ENCODE measurements at places on chromosomes 11 and 22.
A peak's percentile ranks its signal among the peaks of the same experiment; 100 is the strongest.

DNA sequence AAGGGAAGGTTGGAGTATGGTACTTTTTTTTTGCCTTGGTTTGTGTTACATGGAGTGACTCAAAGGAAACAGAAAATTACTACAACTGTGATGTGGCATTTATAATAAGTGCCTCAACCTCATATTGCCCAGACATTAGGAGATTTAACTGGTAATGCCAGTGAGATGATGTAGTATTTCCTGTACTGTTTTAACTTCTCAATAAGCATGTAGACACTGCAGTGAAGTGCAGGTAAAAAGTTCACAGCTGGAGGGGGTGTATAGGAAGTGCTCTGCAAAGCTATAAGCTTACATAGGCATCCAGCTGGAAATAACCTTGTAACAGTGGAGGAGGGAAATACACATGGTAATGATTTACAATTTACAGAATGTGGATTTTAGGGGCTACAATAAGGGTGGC, 138.2 kb upstream of the MTMR2 start:
- no peak for DNase-seq

DNA sequence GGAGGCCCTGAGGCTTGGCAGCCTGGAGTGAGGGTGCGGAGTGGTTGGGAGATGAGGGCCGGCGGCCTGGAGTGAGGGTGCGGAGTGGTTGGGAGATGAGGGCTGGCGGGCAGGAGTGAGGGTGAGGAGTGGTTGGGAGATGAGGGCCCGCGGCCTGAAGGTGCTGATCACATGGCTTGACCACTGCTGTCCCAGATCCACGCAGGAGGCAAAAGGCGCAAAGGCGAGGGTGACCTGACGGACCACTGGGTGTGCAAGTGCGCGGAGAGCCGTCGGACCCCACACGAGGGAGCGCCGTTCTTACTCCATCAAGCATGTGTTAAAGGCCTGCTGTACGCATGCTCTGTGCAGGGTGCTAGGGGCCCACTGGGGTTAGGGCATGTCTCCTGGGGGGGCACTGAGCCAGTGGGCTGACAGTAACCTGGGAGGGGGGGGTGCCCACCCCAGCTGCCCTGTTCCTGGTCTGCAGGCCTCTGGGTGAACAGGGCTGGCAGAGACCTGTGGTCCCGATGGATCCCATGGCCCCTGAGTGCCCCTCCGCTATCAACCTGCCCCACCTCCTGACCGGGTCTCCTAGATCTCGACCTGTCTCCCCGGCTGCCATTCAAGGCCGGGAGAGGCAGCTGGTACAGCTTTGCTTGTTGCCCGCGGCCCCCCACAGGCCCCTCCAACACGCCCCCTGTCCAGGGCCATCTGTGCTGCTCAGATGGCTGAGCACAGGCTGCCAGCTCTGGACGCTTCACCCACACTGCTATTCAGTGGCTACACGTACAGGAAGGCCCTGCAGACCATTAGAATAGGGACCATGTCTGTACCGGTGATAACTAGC, 21.1 kb downstream of the MRGPRD start:
- DNase-seq: no peak

GRCh38 chr11:110249766-110250165, 46.6 kb downstream of the RDX start:
- no peak for DNase-seq

DNA sequence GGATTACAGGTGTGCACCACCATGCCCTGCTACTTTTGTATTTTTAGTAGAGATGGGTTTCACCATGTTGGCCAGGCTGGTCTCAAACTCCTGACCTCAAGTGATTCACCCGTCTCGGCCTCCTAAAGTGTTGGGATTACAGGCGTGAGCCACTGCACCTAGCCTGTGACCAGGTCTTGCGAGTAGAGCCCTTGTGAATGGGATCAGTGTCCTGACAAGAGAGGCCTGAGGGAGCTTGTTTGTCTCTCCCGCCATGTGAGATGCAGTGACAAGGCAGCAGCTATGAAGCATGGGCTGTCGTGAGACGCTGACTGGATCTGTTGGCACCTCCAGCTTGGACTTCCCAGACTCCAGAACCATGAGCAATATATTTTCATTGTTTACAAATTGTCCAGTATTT, 69.3 kb downstream of the LRRC32 start:
- peak; percentile 0 for DNase-seq

DNA sequence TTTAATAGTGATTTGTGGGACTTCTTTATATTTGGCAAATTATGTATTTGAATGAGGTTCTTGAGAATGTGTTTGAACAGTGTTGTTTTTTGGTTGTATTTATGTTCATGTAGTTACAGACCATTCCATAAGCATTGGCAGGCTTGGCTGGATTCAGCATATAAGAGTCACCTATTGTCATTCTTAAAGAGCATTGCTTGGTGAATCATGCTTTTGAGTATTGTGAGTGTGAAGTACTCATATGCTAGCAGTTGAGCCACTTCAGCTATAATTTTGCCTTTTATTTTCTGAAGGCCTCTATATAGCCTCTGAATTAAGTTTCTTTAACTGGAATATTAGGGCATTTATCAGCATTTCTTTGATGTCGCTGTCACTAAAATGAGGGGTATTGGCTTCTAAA, 110.0 kb upstream of the GAL start:
- no peak for DNase-seq

GRCh38 chr11:117849781-117850414, 25.4 kb upstream of the FXYD2 start:
- DNase-seq: no peak

DNA sequence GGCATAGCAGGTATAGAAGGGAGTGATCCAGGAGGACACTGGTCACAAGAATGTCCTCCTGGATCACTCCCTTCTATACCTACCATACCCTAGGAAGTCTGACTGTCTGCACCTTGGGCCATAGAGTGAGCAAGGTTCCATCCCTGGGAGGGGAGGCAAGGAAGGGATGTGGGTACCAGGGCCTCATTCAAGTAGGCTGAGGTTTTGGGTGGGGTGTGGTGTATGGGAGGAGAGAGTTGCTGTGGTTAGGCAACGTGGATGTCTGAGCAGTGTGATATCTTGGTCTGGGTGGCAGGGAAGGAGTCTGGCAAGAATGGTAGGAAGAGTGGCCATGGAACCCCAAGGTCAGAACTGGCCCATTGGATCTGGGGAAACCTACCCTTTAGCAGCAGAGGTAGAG, 13.2 kb downstream of the PPFIBP2 start:
- no peak for DNase-seq

GRCh38 chr11:65014726-65015227, 817 bp downstream of the ARL2 start:
- DNase-seq: no peak

GRCh38 chr11:127448101-127448500, 447.5 kb upstream of the KIRREL3 start:
- no peak for DNase-seq

DNA sequence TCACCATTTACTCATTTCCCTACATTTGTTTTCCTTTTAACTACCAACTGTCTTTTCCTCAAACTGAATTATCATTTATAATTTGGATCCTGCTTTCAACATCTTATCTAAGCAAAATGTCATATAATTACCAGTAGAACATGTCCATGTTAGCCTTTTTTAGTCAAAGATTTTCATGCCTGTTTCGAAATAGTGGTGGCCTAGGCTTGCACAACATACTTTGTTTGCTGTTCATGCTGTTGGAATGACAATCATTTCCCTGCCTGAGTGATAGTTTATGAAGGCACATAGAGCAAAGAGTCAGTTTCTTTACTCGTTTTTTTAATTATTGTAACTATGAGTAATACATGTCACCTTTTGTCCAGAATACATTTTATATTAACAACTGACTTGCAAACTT, 144.3 kb upstream of the ANO3 start:
- DNase-seq: no peak

- no peak for DNase-seq
These were observed 70.8 kb downstream of the RAB38 start for GRCh38 chr11:88104408-88104807.

- no peak for DNase-seq
These were observed 50.4 kb downstream of the DBX1 start for GRCh38 chr11:20109731-20110445.

- DNase-seq: no peak
These were observed 18.0 kb downstream of the TENM4 start for GRCh38 chr11:79422866-79423265.

GRCh38 chr11:13535819-13536218, 40.0 kb upstream of the PTH start:
- DNase-seq: no peak

DNA sequence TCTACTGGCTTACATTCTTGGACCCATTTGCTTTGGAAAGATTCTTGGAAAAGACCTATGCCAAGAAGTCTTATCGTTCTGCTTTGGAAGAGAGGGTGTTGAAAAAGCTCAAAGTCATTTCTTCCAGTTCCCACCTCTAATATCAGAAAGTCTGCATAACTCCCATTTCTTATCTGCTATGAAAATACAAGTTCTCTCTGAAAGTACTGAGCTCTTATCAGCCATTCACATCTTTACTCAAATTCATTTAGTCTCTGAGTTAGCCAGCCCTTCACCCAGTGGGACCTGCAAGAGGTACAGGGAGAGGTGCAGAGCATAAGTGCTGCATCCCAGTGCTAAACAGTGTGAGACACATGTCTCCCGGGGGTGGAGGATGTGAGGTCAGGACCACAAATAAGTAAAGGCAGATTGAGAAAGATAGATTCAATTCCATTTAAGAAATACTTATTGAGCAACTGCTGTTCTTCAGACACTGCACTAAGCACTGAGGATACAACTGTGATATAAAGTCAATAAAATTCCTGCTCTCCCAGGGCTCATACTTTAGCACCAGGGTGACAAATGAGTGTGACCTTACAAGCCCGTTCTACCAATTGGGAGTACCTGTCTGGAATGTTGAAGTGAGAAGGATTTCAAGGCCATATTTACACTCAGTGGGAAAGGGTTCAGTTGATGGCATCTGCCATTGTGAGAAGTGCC, 76.7 kb downstream of the PISD start:
- no peak for DNase-seq

GRCh38 chr11:2963112-2963754, 28.9 kb downstream of the NAP1L4 start:
- no peak for DNase-seq

- DNase-seq: no peak
These were observed 362.4 kb downstream of the TENM4 start for GRCh38 chr11:79078456-79078855.

DNA sequence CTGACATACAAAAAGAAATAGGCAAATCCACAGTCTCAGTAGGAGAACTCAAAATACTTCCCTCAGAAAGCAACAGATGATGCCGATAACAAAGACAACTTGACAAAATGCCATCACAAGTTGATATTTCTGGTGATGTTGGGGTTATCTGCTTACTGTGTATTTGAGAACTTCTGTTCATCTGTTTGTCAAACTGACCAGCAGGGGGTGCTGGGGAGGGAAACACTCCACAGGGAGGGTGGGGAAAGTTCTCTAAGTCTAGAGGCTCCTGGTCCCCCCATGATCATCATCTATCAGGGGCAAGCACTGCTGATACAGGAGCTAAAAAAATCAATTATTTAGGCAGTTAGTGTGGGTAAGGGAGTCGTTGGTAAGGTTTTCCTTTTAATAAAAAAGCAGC, 19.2 kb downstream of the GLYATL1 start:
- DNase-seq: no peak

DNA sequence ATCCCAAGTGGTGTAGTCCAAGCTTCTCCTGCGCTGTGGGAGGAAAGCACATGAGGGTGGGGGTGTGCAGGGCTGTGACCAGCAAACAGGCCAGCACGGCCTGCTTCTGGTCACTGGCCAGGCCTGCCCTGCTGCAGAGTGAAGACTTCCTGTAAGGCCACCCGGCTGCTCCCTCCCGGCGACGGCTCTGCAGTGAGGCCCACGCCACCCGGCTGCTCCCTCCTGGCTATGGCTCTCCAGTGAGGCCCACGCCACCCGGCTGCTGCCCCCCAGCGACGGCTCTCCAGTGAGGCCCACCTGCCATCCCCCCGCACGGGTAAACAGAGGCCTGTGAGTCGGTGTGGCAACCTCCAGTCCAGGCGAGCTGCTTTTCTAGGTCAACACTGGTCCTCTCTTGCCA, 31.4 kb upstream of the BRSK2 start:
- no peak for DNase-seq

DNA sequence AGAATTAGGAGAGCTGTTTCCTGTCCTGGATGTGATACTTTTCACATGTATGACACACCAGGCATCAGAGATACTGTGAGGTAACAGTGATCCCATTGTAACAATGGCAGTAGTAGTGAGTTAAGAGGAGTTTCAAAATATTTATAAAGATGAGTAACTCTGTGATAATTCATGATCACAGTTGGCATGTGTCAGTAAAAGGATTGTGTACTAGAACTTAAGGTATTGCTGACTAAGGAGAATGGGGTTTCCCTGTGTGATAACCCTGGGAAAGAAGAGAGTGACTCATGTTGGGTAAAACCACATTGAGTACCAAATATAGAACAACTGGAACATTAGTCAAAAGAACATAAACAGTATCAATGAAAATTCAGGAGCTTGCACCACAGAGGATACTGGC, 22.9 kb upstream of the SLC5A1 start:
- no peak for DNase-seq

DNA sequence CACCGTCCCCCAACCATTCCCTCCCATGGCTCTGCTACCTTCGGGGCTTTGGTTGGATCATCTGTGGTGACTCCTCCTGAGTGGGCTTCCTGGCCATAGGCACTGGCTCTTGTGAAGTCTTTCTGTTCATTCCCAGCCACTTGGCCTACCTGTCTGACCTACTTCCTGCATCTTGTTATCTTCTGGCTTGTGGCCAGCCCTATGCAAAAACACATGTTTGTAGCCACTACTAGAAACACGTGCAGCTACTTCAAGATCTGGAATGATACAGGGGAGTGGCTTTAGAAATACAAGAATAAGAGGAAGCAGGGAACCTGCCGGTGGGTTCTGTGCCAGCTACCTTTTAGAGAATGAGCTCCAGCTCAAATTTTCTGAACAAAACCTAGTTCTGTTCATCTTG, 20.9 kb downstream of the RCOR2 start:
- DNase-seq: no peak

- no peak for DNase-seq
These were observed 164.0 kb upstream of the PDGFD start for GRCh38 chr11:104327861-104328511.

DNA sequence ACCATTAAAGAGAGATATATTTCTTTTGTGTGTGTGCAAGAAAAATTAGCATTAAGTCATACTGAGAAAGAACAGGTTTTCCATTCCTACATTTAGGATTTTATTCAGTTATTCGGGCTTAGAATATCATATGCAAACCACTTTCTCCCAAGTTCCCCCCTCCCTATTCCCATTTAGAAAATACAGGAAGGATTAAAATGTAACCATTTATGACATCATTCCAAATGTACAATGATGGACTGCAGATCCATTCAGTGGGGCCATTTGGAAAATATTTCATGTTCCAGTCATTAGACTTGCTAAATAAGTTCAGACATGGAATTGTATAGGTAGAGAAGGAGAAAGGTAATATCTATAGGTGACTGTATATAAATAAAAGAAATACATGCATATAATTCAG, 228.6 kb upstream of the MPPED2 start:
- no peak for DNase-seq

Data from activated CD4-positive, alpha-beta T cell treated with anti-CD3 and anti-CD28 coated beads for 1 hour (primary cell).